ENCODE measurements at places on chromosomes 1 and 21. TPM values are rescaled to one million over a fixed set of nuclear protein-coding genes. Genes with fewer than 3 reads are reported as not detected.
A peak's percentile ranks its signal among the peaks of the same experiment; 100 is the strongest.

TBX15 gene
- 0.06 TPM for polyA plus RNA-seq

EDEM3 gene
- 8.8 TPM for polyA plus RNA-seq

PLA2G2F gene
- polyA plus RNA-seq, result not detected

PAX7 gene
- not detected for polyA plus RNA-seq

NBPF9 gene
- polyA plus RNA-seq, result 11.5 TPM

ZNF593 gene
- polyA plus RNA-seq, result 74.9 TPM

TFAP2E gene
- polyA plus RNA-seq, result 3.4 TPM

GRCh38 chr1:67429528-67430357 is 459 bp downstream of the SERBP1 start:
- H3K27me3 ChIP-seq, result no peaks in the 10 kb centered on the region
- DNase-seq, result peak; percentile 89
- peak overlapping the region; percentile 60 for H3K4me3 ChIP-seq
- H3K36me3 ChIP-seq, result peaks cover 13% of the 10 kb centered on the region
- H3K4me1 ChIP-seq, result peaks cover 51% of the 10 kb centered on the region
- H3K27ac ChIP-seq, result peak overlapping the region; percentile 97

DNA sequence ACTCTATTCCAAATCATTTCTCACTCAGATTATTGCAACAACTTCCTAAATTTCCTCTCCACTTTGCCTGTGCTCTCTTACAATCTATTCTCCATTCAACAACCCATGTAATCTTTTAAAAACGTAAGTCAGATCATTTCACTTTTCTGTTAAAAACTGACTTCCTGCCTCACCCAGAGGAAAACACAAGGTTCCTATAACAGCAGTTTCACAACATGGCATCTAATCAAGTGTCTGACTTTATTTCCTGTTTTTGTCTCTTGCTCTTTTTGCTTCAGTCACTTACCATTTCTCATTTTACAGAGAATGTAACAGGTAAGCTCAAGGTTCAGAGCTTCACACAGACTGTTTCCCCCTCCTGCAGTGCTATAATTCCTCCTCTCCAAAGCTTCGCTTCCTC is 560.7 kb downstream of the LRRIQ3 start:
- no peak overlapping the region for H3K27ac ChIP-seq
- no peak overlapping the region for H3K4me3 ChIP-seq
- no peak for DNase-seq

GRCh38 chr1:232904566-232904965 is 45.8 kb upstream of the NTPCR start:
- H3K4me3 ChIP-seq, result no peak overlapping the region
- no peaks in the 10 kb centered on the region for H3K36me3 ChIP-seq
- no peaks in the 10 kb centered on the region for H3K27me3 ChIP-seq

GRCh38 chr1:102098536-102098935 is 101.8 kb upstream of the OLFM3 start:
- no peak for DNase-seq
- no peaks in the 10 kb centered on the region for H3K27me3 ChIP-seq
- no peak overlapping the region for H3K27ac ChIP-seq
- H3K4me3 ChIP-seq, result no peak overlapping the region

DNA sequence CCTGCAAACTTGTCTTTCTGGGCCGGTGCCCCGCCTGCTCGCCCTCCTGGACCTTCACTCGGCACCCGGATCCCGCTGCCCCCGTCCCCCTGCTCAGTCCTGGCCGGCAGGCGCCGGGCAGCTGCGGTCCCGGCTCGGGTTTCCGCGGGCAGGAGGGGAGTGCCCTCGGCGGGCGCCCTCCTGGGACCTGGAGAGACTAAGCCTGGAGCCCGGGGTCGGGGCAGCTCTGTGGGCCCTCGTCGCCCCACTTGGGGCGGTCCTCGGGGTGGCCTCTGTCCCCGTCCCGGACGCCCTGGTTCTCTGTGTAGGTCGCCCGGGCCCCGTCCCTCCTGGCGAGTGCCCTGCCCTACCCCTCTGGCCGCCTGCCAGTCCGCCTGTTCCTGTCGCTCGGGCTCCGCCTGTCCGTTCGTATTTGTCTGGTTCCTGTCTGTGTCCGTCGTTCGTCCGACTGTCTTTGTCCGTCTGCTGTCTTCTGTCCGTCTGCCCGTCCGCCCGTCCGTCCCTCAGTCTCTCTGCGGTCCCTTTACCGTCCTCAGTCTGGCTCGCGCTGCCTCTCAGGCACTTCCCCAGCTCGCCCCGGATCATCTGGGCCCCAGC is 490 bp downstream of the SERINC2 start:
- H3K27me3 ChIP-seq, result peaks cover 20% of the 10 kb centered on the region
- peak; percentile 87 for DNase-seq
- no peaks in the 10 kb centered on the region for H3K36me3 ChIP-seq
- no peak overlapping the region for H3K27ac ChIP-seq
- H3K4me3 ChIP-seq, result peak overlapping the region; percentile 54
- H3K4me1 ChIP-seq, result peaks cover 14% of the 10 kb centered on the region

DNA sequence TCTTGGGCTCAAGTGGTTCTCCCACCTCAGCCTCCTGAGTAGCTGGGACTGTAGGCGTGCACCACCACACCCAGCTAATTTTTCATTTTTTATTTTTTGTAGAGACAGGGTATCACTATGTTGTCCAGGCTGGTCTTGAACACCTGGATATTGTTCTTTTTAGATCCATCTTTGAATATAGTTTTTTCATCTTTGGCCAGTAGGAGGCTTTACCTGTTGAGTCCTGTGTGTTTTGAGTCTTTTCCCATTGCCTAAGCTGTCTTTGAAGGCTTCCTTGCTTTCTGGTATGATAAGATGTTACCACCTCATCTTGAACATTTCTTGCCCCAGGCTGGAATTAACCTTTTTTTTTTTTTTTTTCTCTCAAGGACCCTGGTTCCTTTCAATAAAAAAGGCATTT is 387.8 kb upstream of the RUNX1 start:
- H3K27me3 ChIP-seq, result no peaks in the 10 kb centered on the region
- H3K4me1 ChIP-seq, result no peaks in the 10 kb centered on the region
- H3K36me3 ChIP-seq, result no peaks in the 10 kb centered on the region

DNA sequence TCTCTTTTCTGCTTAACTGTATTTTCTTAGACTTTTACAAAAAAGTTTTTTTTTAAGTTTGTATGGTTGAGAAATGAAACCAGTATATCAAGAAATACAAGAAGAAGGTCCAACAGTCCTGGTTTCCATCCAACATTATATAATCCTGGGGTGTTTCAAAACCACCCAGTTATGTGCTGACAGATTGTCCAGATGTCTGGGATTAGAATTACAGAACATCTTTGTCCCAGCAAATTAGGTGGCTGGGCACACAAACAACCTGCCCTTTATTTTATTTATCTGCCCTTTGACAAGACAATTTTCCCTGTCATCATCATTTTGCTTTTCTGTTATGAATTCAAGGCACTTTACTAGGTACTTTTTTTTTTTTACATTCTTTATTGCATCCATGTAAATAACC is 622.1 kb downstream of the PLPP3 start:
- no peaks in the 10 kb centered on the region for H3K36me3 ChIP-seq
- DNase-seq, result no peak
- H3K27me3 ChIP-seq, result no peaks in the 10 kb centered on the region
- no peaks in the 10 kb centered on the region for H3K4me1 ChIP-seq
- no peak overlapping the region for H3K27ac ChIP-seq
- no peak overlapping the region for H3K4me3 ChIP-seq

GRCh38 chr1:67596674-67597073 is 88.3 kb upstream of the GADD45A start:
- H3K36me3 ChIP-seq, result no peaks in the 10 kb centered on the region
- DNase-seq, result no peak
- no peaks in the 10 kb centered on the region for H3K4me1 ChIP-seq
- no peak overlapping the region for H3K4me3 ChIP-seq
- H3K27ac ChIP-seq, result no peak overlapping the region
- H3K27me3 ChIP-seq, result no peaks in the 10 kb centered on the region

DNA sequence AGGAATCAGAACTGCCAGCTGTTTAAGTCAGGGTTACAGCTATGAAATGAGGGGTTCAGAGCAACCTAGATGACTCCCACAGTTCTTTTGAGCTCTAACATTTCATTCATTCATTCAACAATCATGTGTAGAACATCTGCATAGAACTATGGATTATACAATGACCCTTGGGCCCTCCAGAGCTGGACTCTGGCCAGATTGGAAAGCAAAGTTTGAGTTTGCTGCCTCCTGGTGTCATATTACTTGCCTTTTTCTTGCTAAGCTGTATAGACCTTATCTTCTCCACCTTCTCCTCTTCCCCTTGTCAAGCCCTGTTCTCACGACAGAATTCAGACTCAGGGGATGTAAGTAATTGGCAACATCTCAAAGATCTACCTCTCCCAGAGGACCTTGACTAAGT is 4.0 kb downstream of the CASQ2 start:
- no peaks in the 10 kb centered on the region for H3K36me3 ChIP-seq
- H3K4me1 ChIP-seq, result no peaks in the 10 kb centered on the region
- no peaks in the 10 kb centered on the region for H3K27me3 ChIP-seq
- no peak overlapping the region for H3K27ac ChIP-seq
- no peak for DNase-seq

- no peak overlapping the region for H3K4me3 ChIP-seq
- H3K27me3 ChIP-seq, result no peaks in the 10 kb centered on the region
- no peaks in the 10 kb centered on the region for H3K4me1 ChIP-seq
- no peak overlapping the region for H3K27ac ChIP-seq
- peak; percentile 32 for DNase-seq
- peaks cover 72% of the 10 kb centered on the region for H3K36me3 ChIP-seq
Measured at GRCh38 chr1:11080931-11081330, 18.7 kb downstream of the EXOSC10 start.

DNA sequence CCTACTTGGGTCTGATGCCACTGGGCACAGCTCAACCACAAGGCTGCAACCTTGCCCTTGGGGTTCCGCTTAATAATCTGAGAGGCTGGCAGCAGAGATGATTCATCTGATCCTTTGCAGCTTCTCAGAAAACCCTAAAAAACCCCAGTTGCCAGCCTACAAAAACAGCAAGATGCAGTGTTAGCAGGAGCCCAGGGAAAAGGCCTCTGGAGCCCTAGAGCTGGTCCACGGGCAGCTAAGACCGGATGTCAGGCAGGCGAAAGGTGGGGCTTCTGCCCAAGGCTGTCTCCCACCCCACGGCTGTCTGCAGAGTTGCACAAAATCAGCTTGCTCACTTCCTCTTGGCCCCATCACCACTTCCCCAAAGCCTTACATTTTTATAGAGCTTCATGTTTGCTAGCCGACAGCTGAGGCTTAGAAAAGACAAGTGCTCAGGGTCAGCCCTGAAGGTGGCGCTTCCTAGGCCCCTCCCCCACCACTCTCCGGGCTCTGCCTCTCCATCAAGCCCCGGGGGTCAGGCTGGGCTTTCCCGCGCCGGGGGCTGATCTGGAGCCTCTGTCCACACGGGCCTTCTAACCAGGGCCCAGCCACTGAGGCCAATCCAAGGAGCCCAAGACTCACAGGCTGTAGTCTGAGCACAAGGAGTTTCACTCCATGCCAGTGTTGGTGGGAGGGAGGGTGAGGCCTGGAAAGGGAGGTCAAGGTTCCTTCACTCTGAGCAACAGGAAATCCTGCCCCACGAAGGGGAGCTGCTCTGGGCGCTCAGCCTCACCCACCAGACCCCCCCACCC is 4.2 kb upstream of the ADORA3 start:
- no peaks in the 10 kb centered on the region for H3K27me3 ChIP-seq
- H3K27ac ChIP-seq, result peak overlapping the region; percentile 98
- H3K4me1 ChIP-seq, result peaks cover 100% of the 10 kb centered on the region
- peak; percentile 96 for DNase-seq

DNA sequence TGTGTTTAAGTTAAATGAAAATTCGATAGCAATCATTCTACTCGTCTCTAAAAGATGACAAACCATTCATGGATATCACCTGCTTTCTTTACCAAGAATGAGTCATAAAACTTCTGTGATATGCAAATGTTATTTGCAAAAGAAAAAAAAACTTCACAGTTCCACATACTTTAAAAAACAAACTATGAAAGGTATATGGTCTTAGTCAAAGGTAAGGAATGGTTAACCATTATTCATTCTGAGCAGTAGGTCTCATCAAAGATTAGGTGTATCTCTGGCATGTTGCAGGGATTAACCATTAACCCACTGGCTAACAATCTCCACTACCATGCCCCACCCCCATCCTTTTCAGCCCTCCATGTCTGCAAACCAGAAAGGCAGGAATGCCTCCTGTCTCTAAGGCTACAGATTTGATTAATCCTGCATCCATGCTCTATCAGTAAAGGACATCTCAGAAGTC is 44.4 kb downstream of the PTPN14 start:
- H3K4me1 ChIP-seq, result no peaks in the 10 kb centered on the region
- no peaks in the 10 kb centered on the region for H3K36me3 ChIP-seq
- no peak overlapping the region for H3K4me3 ChIP-seq
- no peaks in the 10 kb centered on the region for H3K27me3 ChIP-seq
- H3K27ac ChIP-seq, result no peak overlapping the region
- no peak for DNase-seq

All from spleen (tissue), 13 donors.